ENCODE measurements at places on chromosomes 4 and X. TPM values are rescaled to one million over a fixed set of nuclear protein-coding genes. Genes with fewer than 3 reads are reported as not detected.

Gene CSN1S1
- total RNA-seq: not detected

Gene ADRA2C
- 5.4 TPM for total RNA-seq

Gene FAM47E
- 2.9 TPM for total RNA-seq

GRCh38 chr4:6751611-6752485 is 30.7 kb upstream of the KIAA0232 start:
- DNase-seq: no peak

Gene GLOD5
- not detected for total RNA-seq

Gene TNMD
- total RNA-seq: 2.6 TPM

Gene KLF8
- total RNA-seq: 3.6 TPM
